ENCODE measurements at places on chromosomes 7 and 10. TPM values are rescaled to one million over a fixed set of nuclear protein-coding genes. Genes with fewer than 3 reads are reported as not detected.

TLX1 gene
- not detected for total RNA-seq

PON1 gene
- not detected for total RNA-seq

ACTL6B gene
- total RNA-seq: not detected

VAX1 gene
- not detected for total RNA-seq

GRCh38 chr7:46363688-46364087 is 442.6 kb upstream of the IGFBP3 start:
- DNase-seq: no peak

- DNase-seq: no peak
These were observed 14.0 kb downstream of the ITPRIP start for GRCh38 chr10:104324221-104324686.

DNA sequence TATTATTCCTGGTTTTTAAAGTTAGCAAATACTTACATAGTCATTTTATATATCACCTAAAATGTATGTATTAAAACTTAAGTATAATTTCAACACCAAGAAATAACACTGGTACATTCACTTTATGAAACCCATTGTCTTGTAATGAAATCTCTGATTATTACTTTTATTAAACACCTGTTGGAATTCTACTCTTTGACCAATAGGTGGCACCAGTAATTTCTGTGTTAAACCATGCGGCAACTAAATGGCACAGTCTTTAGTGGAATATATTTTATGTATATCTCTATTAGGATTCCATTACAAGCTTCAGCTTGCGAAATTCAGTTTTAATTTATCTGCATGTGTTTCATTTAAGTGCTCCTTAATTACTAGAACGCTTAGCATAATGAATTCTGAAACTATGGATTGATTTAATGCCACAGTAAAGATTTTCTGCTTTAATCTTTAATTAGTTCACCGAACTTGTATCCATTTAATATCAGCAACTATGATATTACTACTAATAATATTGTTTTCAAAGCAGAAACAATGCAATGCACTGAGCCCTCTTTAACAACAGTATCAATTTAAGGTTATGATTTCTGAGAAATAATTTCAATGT is 181.3 kb downstream of the MAGI2 start:
- DNase-seq: no peak

GRCh38 chr7:82423446-82423845 is 20.1 kb downstream of the CACNA2D1 start:
- no peak for DNase-seq

DNA sequence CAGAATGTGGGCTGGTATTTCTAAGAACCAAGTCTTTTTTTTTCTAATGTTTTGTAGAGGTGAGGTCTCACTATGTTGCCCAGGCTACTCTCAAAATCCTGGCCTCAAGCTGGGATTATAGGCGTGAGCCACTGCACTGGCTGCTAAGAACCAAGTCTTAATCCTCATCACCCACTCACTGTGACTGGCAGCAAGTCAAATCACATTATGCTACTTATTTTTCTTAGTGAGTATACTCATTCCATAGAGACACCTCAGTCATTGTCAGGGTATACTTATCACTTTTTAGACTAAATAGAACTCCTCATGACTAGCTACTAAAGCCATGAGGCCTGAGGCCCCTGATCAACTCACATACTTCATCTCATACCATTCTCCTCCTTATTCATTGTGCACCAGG is 116.1 kb downstream of the STRA8 start:
- no peak for DNase-seq
